ENCODE measurements at places on chromosomes 16 and 17. TPM values are rescaled to one million over a fixed set of nuclear protein-coding genes. Genes with fewer than 3 reads are reported as not detected.
A peak's percentile ranks its signal among the peaks of the same experiment; 100 is the strongest.

GDPD3 gene
- total RNA-seq, result under 0.01 TPM

- no peak overlapping the region for H3K4me3 ChIP-seq
- no peaks in the 10 kb centered on the region for H3K27me3 ChIP-seq
- H3K4me1 ChIP-seq, result no peaks in the 10 kb centered on the region
- no peak for DNase-seq
- H3K27ac ChIP-seq, result no peak overlapping the region
Measured at GRCh38 chr16:80792031-80792430, 12.4 kb downstream of the CDYL2 start.

DNA sequence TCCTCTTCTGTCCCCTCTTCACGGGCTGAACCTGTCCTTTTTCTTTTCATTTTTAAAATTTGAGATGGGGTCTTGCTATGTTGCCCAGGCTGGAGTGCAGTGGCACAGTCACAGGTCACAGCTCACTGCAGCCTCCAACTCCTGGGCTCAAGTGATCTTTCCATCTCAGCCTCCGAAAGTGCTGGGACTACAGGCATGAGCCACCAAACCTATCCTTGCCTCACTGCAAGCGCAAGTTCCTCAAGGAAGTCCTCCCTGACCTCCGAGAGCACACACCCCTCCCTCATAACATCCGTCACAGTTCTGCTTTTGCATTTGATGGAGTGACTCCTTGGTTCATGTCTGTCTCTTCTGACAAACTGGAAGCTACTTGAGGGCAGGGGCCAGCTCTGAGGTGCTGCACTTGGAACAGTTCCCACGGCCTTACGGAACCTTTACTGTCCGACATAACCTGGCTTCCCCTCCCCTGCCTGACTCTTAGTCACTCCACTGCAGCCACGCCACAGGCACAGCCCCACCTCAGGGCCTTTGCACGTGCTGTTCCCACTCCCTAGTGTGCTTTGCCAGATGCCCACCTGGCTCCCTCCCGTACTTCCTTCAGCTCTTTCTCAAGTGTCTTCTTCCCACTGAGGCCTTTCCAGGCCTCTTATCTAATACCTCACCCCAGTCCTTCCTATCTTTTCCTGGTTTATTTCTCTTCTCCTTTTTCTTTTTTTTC, 4.4 kb downstream of the TBX6 start:
- no peaks in the 10 kb centered on the region for H3K27me3 ChIP-seq
- peaks cover 3% of the 10 kb centered on the region for H3K4me1 ChIP-seq
- H3K36me3 ChIP-seq, result peaks cover 37% of the 10 kb centered on the region
- no peak overlapping the region for H3K27ac ChIP-seq

GRCh38 chr17:42744283-42744805, 496 bp downstream of the EZH1 start:
- peak overlapping the region; percentile 75 for H3K4me3 ChIP-seq
- H3K36me3 ChIP-seq, result no peaks in the 10 kb centered on the region
- H3K4me1 ChIP-seq, result peaks cover 5% of the 10 kb centered on the region
- H3K27me3 ChIP-seq, result peaks cover 6% of the 10 kb centered on the region

DNA sequence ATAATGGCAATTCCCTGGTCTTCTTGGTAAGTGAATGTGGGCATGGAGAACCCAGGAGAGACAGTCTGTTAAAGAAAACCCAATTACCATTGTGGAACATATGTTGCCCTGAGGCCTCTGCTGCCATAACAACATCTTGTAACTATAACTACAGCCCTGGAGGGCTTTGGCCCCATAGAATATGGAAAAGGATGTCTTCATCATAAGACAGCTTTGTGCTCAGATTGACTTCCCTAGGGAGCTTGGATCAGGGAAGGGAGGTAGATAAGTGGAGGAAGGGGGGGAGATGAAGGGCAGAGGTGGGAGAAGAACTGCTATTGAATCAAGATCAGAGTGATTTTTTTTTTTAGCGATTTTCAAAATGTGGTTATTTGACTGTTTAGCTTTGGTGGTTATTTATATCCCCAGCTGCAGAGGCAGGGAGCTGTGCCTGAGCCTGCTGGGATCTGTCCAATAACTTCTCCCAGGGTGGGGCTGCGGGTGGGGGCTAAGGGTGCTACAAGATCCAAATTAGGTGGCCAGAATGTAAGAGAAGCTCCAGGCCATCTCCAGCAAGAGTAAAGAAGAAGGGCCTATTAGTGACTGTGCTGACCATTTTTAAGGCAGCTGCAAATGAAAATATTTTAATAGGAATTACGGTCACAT, 5.3 kb upstream of the KAT7 start:
- no peaks in the 10 kb centered on the region for H3K27me3 ChIP-seq
- H3K36me3 ChIP-seq, result no peaks in the 10 kb centered on the region
- no peak overlapping the region for H3K4me3 ChIP-seq

YPEL2 gene
- 3.4 TPM for total RNA-seq

DNA sequence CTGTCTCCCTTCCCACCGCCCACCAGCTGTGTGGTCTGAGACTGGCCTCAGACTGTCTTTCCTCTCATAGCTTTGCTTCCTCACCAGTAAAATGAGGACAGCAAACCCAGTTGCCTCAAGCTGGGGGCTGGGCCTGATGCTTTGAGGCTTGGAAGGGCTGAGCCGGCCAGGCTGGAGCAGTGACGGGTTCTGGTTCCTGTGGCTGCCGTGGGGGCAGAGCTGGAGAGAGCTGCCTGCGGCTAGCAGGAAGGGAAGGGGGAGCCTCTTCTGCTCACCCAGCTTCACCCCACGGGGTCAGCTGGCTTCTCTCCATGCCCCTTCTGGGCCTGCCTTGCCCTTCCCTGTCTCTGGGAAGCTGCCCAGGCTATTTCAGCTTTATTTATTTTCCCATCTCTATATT, 23.7 kb downstream of the LASP1 start:
- no peak for DNase-seq
- H3K27me3 ChIP-seq, result no peaks in the 10 kb centered on the region
- H3K4me3 ChIP-seq, result no peak overlapping the region
- H3K27ac ChIP-seq, result no peak overlapping the region

HNF1B gene
- total RNA-seq, result not detected

DNA sequence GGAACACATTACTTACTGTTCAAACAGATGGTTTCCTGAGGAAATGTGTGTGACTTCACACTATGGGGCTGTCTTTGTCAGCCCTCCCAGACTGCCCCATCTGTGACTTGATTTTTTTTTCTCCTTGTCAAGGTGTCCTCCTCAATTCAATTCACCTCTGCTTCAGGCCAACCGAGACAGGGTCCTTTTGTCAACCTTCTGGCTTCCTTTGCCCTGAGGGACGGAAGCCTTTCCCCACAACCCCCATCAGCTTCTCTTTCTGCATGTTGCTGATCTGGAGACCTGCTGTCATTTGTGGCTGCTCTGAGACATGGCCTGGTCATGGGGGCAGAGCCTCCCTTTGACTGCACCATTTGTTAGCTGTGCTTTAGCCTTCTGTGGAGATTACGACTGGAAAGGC, 21.3 kb upstream of the RGS9 start:
- no peak overlapping the region for H3K4me3 ChIP-seq
- H3K27me3 ChIP-seq, result peaks cover 13% of the 10 kb centered on the region
- no peaks in the 10 kb centered on the region for H3K36me3 ChIP-seq
- DNase-seq, result no peak

- H3K27me3 ChIP-seq, result peaks cover 41% of the 10 kb centered on the region
- no peaks in the 10 kb centered on the region for H3K36me3 ChIP-seq
- no peak for DNase-seq
- H3K4me1 ChIP-seq, result no peaks in the 10 kb centered on the region
Measured at GRCh38 chr17:6660805-6661463, 9.4 kb downstream of the C17orf100 start.

GRCh38 chr17:60296177-60296576, 95.8 kb downstream of the USP32 start:
- no peak overlapping the region for H3K4me3 ChIP-seq
- DNase-seq, result no peak
- H3K36me3 ChIP-seq, result peaks cover 3% of the 10 kb centered on the region
- H3K4me1 ChIP-seq, result no peaks in the 10 kb centered on the region

GRCh38 chr17:10144982-10145381, 53.4 kb downstream of the GAS7 start:
- no peak overlapping the region for H3K4me3 ChIP-seq
- peaks cover 8% of the 10 kb centered on the region for H3K4me1 ChIP-seq
- no peak for DNase-seq
- H3K36me3 ChIP-seq, result no peaks in the 10 kb centered on the region
- no peak overlapping the region for H3K27ac ChIP-seq

DNA sequence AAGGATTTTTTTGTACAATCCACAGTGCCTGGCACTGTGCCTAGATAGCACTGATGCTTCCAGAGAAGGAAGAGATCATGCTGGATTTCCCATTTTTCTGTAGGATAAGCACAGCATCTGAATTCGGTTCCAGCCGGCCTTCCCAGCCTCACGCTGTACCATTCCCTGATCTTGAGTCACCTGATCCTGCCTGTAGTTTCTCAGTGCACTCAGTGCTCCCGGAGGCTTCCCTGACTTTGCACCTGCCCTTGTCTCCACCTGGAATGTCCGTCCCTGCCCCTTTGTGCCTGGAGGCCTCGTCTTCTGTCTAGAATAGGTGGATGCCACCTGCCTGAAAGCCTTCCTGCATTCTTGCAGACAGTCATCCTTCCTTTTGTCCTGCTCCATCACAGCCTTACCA, 179.9 kb downstream of the CCDC182 start:
- 0 out of 2 replicates have a peak, but pooled peaks cover 2% of the 10 kb centered on the region for H3K4me1 ChIP-seq
- no peaks in the 10 kb centered on the region for H3K36me3 ChIP-seq
- no peak overlapping the region for H3K27ac ChIP-seq
- DNase-seq, result no peak
- H3K27me3 ChIP-seq, result no peaks in the 10 kb centered on the region

NXPH3 gene
- total RNA-seq, result 0.28 TPM

Measured in IMR-90 (cell line).